ENCODE measurements at places on chromosomes 4 and X.

DNA sequence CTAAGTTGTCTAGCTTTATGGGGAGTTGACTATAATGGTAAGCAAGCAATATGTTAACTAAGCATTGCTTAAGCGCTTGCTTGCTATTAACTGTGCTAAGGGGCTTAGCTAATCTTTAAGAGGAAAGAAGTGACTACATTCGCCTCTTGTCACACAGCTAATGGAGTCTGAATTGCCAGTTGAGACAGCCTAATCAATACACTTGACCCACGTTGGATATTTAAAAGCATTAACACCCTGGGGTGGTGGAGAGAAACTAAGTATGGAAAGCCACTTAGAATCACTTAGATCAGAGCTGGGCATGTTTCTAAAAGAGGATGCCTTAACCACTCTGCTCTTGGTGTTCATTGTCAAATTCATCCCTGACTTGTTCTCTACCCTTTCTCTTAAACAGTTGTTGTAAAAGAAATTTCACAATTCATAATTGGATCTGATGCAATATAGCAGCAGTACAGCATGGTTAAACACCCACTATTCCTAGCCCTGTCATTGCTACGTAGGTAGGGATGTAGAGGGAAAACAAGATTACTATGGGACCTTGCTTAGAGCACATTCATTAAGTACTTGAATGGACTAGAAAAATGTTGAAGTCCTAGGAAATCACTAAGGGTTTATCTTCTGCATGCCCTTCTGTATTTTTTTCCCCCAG, 3.5 kb downstream of the ZAR1 start:
- DNase-seq: peak; percentile 60

- DNase-seq: no peak
Observed at GRCh38 chrX:13483773-13484172, 85.6 kb upstream of the EGFL6 start.

DNA sequence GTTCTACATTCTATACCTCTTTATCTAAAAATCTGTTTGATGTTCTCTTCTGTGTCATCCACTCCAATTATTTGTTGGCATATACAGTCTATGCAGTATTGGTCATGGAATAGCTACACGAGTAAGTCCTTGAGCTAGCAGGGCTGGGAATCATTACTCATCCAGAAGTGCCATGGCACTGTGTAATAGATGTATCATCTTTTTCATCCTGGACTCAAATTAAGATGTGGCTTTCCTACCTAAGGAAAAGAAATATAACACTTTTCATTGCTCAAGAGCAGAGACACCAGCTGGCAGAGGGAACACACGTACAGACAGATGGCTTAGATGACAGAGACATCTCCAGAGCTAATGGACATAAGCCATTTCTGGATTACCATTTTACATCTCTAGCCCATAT, 159.8 kb downstream of the FAM13A start:
- peak; percentile 10 for DNase-seq

DNA sequence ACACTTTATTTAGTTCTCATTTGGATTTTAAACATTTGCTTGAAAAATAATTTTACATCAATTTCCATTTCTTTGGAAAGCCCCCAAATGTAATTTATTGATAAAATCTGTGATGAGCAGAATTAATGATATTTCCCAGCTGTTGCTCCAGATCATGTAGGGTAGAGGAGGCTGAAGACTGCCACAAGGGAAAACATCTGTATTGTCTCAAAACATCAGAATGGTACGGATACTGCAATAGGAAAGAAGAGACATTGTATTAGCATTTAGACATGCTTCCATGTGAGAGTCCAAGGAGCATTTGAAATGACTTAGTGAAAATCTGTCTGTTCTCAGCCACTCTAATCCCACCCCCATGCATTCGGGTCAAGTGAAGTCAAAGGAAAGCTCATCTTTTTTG, 14.4 kb downstream of the ADH1A start:
- no peak for DNase-seq

DNA sequence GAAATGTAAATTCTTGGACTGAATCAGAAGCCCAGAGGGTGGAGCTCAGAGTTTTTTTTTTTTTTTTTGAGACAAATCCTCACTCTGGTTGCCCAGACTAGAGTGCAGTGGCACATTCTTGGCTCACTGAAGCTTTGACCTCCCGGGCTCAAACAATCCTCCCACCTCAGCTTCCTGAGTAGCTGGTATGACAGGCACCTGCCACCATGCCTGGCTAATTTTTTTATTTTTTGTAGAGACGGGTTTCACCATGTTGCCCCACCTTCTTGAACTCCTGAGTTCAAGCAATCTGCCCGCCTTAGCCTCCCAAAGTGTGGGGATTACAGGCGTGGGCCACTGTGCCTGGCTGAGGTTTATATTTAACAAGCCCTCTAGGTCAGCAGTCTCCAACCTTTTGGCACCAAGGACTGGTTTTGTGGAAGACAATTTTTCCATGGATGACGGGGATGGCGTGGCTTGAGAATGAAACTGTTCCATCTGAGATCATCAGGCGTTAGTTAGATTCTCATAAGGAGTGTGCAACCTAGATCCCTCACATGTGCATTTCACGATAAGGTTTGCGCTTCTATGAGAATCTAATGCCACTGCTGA, 76.7 kb downstream of the FHIP1A start:
- DNase-seq: no peak

- no peak for DNase-seq
Observed at GRCh38 chr4:14445882-14446281, 556.4 kb upstream of the CPEB2 start.

GRCh38 chrX:149120459-149120858, 384.6 kb downstream of the IDS start:
- DNase-seq: no peak

DNA sequence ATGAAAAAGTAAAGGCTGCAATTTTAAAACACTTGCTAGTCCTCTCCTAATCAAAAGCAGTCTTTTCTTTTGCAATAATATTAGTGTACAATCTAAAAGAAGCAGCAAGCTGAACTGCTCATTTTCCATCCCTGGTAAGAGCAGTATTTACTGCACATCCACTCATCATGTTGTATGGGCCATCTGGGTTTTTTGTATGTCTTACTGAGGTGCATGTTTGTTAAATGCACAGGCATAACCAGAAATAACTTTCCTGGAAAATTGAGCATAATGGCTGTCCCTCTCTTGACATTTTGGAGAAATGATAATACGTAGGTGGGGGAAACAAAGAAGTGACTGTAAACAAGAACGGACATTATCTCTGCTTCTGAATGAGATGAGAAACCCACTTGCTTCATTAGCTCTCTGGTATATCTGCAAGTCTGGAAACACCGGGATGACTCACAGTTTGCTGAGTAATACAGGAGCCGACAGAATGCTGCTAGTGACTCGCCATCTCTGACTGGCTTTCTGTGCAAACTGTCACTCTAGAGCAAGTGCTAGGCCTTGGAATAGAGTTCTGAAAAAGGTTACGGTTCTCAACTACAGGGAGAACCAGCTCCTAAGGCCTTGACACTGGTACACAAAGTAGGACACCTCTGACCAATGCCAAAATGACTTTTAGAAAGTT, 85.7 kb upstream of the MTM1 start:
- no peak for DNase-seq

- no peak for DNase-seq
Observed at GRCh38 chr4:42562016-42562415, 94.9 kb downstream of the ATP8A1 start.

- DNase-seq: no peak
Observed at GRCh38 chrX:114710571-114710970, 126.7 kb downstream of the HTR2C start.

DNA sequence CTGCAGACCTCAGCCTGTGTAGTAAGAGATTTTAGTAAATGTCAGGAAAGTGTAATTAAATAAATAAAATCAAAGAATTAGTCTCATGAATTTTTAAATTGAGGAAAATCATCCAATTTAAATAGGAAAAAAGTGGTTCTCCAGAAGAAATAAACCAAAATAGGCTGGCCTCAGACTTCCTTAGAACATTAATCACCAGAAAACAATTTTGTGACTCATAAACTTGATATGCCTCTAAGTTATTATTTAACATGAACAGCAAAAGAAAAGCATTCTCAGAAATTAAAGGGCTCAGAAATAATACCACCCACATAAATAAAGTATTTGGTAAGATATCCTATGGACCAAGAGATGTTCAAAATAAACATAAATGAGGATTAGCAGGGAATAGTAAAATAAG, 14.3 kb downstream of the FAM47B start:
- no peak for DNase-seq

GRCh38 chr4:82789025-82789776, 9.4 kb downstream of the SCD5 start:
- DNase-seq: no peak

GRCh38 chr4:81631958-81632441, 160.3 kb upstream of the RASGEF1B start:
- peak; percentile 74 for DNase-seq

DNA sequence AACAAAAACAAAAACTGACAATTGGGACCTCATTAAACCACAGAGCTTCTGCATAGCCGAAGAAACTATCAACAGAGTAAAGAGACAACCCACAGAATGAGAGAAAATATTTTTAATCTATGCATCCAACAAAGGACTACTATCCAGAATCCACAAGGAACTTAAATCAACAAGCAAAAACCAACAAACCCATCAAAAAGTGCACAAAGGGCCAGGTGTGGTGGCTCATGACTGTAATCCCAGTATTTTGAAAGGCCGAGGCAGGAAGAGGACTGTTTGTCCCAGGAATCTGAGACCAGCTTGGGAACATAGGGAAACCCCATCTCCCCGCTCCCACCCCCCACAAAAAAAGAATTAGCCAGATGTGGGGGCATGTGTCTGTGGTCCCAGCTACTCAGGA, 10.7 kb downstream of the C4orf51 start:
- DNase-seq: no peak

- DNase-seq: no peak
Observed at GRCh38 chr4:183620421-183620820, 38.6 kb downstream of the RWDD4 start.

GRCh38 chr4:121177246-121178137, 13.4 kb upstream of the TNIP3 start:
- DNase-seq: no peak

GRCh38 chrX:55924574-55924973, 207.0 kb downstream of the RRAGB start:
- DNase-seq: no peak

DNA sequence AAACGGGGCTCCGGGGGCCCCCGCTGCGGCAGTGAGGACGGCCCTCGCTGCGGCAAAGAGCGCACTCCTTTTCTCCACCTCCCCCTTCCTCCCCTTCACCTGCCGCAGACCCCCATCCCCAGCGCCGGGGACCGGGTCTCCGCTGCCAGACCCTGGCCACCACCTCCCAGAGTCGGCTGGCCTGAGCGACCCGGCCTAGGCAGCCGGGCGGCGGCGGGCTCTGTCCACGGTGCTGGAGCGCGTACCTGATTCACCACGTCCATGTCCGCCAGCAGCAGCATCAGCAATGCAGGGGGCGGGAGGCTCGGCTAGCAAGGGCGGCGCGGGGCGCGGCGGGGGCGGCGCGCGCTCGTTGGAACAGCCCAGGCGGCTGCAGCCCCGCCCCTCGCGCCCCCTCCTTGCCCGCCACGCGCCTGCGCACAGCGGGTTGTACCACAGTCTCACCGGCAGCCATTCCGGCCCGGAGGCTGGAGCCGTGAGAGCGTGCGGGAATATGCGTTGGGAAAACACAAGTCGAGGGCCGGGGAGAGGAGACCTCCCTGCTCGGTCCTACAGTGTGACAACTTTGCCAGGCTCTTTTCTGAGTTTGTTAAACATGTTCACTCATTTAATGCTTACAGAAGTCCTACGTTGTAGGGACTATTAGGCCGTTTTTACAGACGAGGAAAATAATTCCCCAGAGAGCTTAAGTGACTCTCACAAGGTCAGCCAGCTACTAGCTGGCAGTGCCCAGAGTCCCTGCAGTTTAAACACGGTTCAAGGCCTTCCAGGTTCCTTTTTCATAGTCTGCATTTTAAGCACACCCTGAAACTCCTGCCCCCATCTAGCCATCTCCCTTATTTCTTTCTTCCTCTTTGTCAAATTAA, at the start of gene SYP:
Gene SYP, minus strand, starts transcription at position 288 of the 866 bp plus-strand sequence. Its CDS starts 7 bp downstream, at position 281.
- DNase-seq: no peak

- DNase-seq: no peak
Observed at GRCh38 chrX:41730081-41730480, 6.1 kb downstream of the GPR82 start.

- DNase-seq: no peak
Observed at GRCh38 chrX:135893294-135893817, at the start of the genes CT45A10 and SAGE1. CT45A10 (minus strand) TSS chrX:135893444; CDS start chrX:135885344, 8,100 bp downstream. SAGE1 (plus strand) TSS chrX:135893716; CDS start chrX:135896243, 2,527 bp downstream.

DNA sequence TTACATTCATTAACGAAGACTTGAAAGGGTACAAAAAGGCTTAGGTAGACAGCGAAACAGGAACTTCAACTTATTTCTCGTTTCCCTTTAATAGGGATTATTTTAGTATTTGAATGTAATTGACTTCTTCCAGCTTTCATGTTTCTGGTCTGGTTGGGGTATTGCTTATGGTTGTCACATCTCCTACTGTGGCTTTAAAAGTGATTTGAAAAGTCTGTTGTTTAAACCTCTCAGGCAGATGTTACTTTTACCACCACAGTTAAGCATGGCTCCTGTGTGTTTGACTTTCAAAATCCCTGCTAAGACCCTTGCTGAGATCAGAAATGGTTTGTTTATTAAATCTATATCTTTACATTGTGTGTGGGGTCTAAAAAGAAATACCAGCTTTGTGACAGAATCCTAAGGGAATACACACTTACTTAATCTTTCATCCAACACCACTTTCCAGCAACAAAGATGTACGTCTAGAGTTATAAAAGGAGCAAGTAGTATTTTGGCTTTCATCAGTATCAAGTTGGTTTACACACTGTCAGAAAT, 661.2 kb downstream of the FAT4 start:
- DNase-seq: no peak

DNA sequence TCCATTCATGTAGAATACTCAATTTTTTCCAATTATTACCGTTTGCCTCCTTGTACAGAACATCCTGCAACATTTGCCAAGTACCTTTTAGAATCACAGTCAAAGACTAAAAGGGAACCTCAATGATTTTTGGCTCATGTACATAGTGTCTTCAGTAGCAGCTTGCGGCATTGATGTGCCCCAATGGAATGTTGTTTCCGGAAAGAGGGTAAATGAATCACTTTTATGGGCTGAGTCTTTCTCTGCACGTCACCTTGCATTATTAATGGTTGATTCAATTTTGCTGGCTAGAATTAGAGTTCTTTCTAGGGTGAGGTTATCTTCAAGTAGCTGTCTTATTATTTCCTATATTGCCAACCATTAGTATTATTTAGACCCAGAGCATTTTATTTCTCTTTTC, 116.9 kb upstream of the GABRA2 start:
- no peak for DNase-seq

- no peak for DNase-seq
Observed at GRCh38 chr4:17721496-17722355, 59.7 kb downstream of the FAM184B start.

GRCh38 chrX:134933248-134933647, 57.5 kb upstream of the SMIM10 start:
- DNase-seq: no peak

Measured in NCI-H187 treated with DMSO at 0.1 percent for 48 hours (cell line).